Activated CD8-positive, alpha-beta memory T cell treated with anti-CD3 and anti-CD28 coated beads for 4 hours (primary cell): ENCODE measurements at places on chromosomes 2 and 18.

- no peak for DNase-seq
Observed at GRCh38 chr2:86251840-86252266, 52.6 kb downstream of the MRPL35 start.

DNA sequence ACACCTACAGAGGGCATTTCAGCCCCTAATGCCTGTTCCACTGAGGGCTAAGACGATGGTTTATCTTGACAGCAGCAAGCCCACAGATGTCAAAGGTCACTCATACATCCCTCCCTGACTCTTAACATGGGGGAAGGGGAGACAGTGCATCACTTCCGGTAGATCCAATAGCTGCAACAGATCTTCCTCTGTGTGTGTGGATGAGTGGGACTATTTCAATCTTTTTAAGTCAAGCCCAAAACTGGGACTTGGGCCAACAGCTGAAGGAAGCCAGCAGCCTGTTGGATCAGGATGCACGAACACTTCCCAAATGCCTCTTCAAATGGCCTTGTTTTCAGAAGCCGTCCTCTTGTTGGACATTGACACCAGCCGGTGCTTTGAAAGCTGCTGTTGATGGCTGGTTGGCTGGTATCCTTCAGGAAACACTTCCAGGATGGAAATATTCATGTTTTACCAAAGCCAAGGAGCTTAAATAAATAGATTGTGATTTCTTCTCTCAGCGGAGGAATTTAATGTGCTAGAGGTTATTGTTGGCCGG is 59.2 kb downstream of the IL1R2 start:
- DNase-seq, result no peak

DNA sequence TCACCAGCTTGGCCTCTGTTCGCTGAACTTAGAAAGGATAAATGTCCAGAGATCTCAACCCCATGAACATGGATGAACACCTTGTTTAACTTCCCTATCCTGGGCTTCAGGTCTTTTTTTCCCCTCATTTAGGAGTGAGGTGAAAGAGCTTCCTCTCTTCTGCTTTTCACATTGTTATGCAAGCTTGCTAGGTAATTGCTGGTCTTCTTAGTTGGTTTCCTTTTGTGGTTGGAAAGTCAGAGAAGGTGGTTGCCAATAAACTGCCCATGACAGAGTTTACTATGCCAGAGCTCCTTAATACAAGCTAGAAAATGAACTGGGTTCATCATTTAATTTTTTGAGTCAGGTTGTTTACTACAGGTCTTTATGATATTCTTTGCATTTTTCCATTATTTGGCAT is 16.6 kb downstream of the SLC9A4 start:
- DNase-seq, result no peak

- no peak for DNase-seq
Observed at GRCh38 chr18:60534538-60534937, 162.0 kb upstream of the MC4R start.

- no peak for DNase-seq
Observed at GRCh38 chr2:113167115-113167932, 6.4 kb upstream of the PSD4 start.

GRCh38 chr2:227772932-227773331 is 27.2 kb downstream of the SCYGR8 start:
- DNase-seq, result no peak

GRCh38 chr2:14641116-14641515 is 8.6 kb downstream of the LRATD1 start:
- no peak for DNase-seq

DNA sequence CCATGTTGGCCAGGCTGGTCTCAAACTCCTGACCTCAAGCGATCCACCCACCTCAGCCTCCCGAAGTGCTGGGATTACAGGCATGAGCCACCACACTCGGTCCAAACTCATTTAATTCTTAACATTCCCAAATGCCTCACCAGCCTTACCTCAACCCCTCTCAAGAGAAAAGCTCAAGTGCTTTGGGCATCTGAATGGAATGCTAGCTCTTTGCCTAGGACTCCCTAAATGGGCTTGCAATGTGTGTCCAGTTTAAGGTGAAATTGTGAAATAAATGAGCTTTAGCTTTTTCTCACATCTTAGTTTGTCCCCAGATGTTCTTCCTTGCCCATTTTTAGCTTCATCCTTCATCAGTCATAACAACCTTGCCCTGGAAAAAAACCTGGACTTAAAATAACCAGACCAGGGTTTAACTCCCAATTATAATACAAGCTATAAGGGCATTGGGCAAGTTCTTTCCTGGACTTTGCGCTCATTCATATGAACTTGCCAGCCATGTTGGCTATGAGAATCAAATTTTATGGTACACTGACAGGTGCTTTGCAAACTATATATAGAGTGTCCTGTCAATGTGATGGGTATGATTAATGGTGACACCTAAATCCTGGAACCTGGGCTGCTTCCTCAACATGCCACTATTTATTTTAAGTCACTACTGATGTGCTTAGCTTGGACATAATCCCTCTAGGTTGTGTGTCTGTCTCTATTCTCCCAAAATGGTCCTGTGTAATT is 95.1 kb upstream of the SERPINE2 start:
- no peak for DNase-seq

- DNase-seq, result no peak
Observed at GRCh38 chr2:23386339-23387220, 1.6 kb downstream of the KLHL29 start.

GRCh38 chr2:240912878-240913809 is 7.0 kb downstream of the CROCC2 start:
- no peak for DNase-seq

GRCh38 chr18:52715421-52715820 is 375.4 kb downstream of the DCC start:
- no peak for DNase-seq
